ENCODE measurements at places on chromosomes 7 and 10. TPM values are rescaled to one million over a fixed set of nuclear protein-coding genes. Genes with fewer than 3 reads are reported as not detected.

DNA sequence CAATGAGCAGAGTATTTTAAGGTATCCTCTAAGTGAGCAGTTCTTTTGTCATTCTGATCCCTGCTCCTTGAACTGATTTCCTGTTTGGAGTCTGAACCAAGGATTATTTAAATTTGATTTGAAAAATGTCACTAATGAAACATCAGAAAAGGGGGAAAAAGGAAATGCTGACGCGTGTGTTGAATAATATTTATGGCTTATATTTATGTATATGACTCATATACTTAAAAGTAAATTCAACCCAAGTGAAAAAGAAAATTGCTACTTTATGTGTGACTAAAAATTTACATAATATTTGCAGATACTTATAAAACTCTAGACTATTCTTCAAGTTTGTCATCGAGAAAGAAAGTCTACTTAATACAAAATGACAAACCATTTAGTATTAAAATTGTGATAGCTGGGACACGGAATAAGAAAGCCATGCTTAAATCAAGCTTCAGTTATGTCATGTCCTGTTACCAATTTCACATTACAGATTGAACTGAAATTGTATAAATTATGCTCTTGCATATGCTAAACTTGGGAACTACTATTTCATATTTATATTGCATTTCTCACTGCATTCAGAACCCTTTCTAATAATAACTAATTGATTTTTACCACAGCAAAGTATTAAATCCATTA is 649.9 kb downstream of the MAGI2 start:
- no peak for DNase-seq

DNA sequence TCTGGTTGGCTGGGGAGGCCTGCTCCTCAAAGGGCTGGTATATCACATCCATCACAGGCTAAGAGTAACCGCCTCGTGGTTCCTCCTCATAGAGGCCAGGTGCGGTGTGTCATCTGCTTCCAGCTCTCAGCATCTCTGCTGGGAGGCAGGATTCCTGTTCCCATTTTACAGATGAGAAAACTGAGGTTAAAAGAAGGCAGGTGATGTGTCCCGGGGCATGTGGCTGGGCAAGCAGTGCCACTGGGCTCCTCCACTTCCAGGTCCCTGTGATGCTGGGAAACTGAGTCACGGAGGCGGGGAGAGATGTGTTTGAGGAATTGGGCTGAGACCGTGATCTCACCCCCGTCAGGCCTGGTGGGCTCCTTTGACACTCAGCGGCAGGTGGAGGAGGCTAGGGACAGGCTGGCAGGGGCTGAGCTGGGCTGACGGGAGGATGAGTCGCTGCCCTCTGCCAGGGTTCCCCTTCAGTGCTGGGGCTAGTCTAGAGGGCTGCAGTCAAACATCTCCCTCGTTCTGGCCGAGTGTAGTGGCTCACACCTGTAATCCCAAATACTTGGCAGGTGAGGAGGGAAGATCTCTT is 9.4 kb downstream of the ARPC1B start:
- DNase-seq: no peak

- no peak for DNase-seq
Observed at GRCh38 chr10:92420546-92421275, 129.7 kb downstream of the MARCHF5 start.

DNA sequence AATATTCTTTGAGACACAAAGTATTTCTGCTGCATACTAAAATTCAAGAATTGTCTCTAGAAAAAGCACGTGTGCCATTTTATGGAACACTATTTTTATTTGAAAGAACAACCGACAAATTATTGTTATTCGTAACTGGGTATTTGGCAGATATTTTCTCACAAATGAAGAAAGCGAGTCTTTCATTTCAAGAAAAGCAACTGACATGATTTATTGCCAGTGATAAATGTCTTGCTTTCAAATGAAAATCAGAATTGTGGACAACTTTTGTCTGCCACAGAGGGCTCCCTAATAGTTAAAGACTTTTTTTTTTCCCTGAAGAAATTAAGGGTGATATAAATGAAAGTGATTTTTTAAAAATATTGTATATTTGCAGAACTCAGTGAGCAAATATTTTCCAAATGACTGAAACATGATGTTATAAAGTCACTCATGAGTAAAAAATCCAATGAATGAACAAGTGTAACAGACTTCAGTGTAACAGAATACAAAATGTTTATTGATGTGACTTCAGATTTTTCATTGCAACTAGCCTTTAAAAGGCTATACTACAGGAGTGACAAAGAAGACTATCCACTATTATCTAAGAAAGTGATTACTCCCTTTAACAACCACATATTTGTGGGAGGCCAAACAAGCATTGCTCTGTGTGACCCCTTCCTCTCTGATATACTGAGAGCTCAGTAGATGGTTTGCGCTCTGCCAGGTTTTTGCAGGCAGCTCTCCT is 49.0 kb upstream of the SEMA3E start:
- no peak for DNase-seq

- DNase-seq: no peak
Observed at GRCh38 chr7:153457746-153458145, 594.5 kb upstream of the DPP6 start.

DNA sequence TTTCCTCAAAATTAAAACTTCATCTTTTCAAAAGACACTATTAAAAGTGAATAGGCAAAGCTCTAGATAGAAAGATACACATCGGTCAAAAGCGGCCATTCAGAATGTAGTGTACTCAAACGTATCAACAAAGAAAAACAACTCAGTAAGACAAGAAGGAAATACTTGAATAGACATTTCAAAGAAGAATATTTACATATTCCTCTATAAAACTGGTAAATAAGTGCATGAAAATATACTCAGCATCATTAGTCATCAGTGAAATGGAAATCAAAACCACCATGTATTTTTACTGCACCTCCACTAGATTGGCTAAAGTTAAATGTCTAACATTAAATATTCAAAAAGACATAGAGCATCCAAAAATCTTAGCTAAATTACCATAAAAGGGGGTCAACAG is 551.1 kb upstream of the SORCS1 start:
- no peak for DNase-seq

The PVRIG gene
- 0.58 TPM for polyA plus RNA-seq

The GDF2 gene
- 5.6 TPM for polyA plus RNA-seq

DNA sequence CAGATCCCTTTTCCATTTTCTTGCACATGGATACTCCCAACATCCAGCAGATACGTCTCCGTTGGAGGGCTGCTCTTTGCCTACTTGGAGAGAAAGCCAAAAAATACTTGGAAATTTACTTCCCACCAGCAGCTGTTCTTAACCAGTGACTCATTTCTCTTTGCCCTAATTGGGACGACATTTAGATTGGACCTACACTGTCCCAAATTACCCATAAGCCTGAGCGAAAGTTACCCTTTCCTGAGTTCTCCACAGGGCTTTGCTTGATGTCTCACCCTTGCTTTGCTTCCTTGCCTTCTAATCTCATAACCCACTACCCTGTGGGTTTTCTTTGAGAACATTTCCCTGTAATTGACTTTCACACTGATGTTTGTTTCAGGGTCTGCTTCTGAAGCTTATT is 48.1 kb downstream of the SAMD8 start:
- no peak for DNase-seq

The NKX1-2 gene
- not detected for polyA plus RNA-seq

DNA sequence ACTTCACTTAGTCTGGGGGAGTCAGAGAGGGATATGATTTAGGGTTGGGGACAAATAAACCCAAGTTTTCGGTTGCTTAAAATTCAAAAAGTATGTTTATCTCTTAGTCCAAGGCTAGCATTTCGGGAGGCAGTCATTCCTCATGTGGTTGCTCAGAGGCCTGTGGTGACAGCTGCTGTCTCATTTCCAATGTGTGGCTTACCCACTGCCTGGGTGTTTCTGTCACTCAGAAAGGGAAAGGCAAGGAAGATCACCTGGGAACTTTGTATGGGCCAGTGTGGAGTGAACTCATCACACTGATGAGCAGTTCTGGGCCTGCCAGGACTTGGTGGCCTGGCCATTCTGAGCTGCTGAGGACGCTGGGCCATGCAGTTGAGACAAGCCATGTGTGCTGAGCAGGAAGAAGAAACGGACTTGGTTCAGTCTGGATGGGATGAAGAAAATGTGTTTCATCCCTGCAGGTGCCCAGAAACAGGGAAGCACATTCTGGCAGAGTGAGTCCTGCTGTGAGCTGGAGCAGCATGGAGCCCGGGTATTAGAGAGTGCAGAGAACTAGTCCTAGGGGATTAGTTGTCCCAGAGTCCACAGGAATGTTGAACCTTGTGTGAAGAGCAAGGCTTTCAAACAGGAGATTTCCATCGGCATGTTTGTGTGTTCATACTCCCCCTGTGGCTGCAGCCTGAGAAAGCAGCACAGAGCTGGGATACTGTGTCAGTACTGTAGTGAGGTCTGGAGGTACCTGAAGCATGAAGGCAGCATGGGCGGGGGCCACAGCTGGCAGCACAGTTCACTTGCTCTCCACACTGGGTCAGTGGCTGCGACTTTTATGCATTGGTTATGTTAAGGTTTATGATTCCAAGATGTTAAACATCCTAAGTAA is 211.1 kb upstream of the IGFBP3 start:
- DNase-seq: no peak

- DNase-seq: no peak
Observed at GRCh38 chr10:26550774-26551526, 112.8 kb downstream of the APBB1IP start.

DNA sequence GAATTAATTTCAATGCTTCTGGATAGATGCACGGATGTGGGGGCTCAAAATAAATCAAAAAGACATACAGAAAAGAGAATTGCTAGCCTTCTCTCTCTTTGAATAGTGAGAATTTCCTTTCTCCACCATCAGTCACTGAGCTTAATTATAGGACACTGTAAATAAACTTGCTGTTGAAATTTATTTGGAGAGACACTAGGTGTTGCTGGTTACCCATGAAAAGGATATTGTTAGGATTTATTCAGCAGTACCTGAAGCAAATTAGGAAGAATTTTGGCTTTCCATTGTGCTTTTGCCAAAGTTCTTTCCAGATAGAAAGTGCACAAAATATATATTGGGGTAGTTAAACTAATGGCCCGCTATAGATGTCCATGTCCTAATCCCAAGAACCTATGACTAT is 27.6 kb downstream of the GCC1 start:
- DNase-seq: no peak

DNA sequence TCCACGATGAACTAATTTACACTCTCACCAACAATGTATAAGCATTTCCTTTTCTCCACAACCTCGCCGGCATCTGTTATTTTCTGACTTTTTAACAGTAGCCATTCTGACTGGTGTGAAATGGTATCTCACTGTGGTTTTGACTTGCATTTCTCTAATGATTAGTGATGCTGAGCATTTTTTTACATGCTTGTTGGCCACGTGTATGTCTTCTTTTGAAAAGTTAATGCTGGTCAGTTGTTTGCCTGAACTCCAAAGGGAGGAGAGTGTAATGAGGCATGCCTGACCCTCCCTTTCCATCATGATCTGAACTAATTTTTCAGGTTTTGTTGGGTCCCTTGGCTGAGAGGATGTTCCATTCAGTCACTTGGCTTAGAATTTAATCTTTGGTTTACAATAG is 50.7 kb upstream of the SVIL start:
- DNase-seq: no peak

- DNase-seq: no peak
Observed at GRCh38 chr10:77844713-77845445, 81.7 kb downstream of the DLG5 start.

DNA sequence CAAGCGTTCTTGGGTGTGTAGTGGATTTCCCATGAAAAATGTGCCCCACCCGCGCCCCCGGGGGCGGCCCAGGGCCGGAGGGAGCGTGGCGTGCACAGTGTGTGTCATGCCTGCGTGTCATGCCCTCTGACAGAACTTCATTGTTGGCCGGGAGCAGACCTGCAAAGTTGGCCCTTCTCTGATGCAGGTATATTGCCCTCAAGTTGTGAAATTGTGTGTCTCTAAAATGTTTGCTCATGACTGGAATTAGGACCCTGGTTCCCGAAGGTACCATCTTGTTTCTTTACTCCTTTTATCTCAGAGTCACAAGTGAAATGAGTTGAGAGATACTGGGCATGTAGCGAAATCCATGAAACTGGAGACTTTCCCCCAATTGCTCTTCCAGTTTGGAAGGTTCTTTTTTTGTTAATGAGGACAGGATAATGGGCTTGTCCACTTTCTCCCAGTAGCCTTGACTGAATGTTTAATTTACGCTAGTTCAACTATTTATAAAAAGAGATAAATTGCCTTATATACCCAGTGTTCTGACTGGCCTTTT is 26.2 kb downstream of the ADK start:
- DNase-seq: peak; percentile 64

DNA sequence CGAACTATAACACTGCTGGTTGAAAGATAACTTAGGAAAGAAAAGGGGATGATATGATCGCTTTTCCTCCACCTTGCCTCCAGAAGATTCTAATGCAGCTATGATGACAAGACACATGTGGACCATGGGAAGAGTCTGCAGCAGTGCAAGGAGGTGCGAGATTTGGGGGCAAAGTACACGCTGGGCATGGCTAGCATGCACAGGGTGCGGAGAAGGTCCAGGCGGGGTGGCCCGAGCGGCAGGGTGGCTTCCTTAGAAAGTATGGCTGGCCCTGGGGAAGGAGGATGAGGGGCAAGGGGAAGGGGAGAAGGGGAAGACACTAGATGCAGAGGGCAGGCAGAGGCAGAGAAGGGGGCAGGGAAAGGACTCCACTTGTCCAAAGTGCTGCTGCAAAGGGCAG is 15.6 kb downstream of the ATXN7L1 start:
- no peak for DNase-seq

DNA sequence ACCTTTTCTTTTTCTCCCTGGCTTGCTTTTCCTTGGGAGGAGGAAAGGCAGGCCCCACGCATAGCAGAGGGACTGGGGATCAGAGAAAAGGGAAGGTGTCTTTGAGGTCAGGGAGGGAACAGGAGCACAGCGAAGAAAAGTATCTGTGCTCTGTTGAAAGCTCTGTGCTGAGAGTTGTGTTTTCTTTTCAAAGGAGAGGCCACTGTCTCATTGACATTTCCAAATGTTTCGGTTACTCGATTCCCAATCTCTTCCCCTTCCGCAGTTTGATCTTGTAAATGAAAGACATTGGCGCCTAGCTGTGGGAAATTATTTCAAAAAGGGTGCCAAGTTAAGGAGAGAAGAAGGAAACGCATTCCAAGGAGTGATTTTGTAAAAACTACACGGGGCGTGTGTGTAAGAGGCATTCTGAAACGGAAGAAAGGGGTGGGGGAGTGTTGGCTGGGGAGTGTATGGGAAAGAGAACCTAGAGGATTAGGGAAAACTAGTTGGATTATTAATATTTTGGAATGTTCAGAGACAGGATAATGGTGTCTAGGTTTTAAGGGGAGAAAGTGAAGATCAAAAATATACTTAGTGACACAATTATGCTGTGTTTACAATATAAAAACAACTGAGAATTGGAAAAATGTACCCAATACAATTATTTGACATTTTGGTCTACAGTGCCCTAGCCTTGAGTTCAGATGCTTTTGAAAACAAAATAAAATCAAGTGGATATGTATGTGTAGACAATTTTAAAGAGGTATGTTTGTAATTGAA is 708 bp downstream of the KLHDC10 start:
- no peak for DNase-seq
